ENCODE measurements at places on chromosomes 7 and 10. TPM values are rescaled to one million over a fixed set of nuclear protein-coding genes. Genes with fewer than 3 reads are reported as not detected.
A peak's percentile ranks its signal among the peaks of the same experiment; 100 is the strongest.

- DNase-seq, result no peak
- peaks cover 61% of the 10 kb centered on the region for H3K4me1 ChIP-seq
- no peak overlapping the region for H3K4me3 ChIP-seq
- no peaks in the 10 kb centered on the region for H3K27me3 ChIP-seq
These were observed 16.9 kb downstream of the TSPAN14 start for GRCh38 chr10:80471001-80471400.

DNA sequence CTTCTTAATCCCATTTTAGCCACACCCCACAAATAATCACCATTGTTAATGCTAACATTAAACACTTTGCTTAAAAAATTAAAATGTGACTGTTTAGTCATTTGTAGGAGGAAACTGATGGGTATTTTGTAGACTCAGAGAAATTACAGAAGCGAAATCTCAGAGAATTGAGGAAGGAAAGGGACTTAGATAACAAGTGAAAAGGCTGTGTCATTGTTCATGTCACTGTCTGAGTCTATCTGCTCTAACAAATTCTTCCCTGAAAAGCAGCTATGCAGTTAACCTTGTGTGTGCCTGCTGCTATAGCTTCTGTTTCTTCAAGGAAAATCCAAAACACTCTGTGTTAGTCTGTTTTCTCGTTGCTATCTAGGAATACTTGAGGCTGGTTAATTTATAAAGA is 40.9 kb upstream of the PLXDC2 start:
- no peak overlapping the region for H3K4me3 ChIP-seq
- no peak overlapping the region for H3K27ac ChIP-seq
- no peaks in the 10 kb centered on the region for H3K36me3 ChIP-seq
- H3K27me3 ChIP-seq, result no peaks in the 10 kb centered on the region
- H3K4me1 ChIP-seq, result no peaks in the 10 kb centered on the region
- no peak for DNase-seq

DNA sequence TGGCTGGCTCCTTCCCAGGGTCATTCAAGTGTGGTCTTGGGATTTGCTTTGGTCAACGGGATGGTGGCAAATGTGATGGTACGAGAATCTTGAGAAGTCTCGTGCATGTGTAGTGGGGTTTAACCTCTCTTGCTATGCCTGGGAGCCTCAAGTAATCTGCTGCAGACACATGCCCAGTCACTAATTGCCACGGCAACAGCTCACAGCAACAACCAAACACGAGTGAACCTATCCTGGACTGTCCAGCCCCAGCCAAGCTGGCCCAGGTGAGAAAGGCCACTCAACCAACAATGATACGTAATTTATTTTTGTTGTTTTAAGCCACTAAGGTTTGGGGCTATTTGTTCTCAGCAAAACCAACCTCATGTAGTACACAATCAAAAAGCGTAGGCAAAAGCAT is 38.1 kb upstream of the DDC start:
- H3K4me1 ChIP-seq, result no peaks in the 10 kb centered on the region
- no peak overlapping the region for H3K27ac ChIP-seq
- no peak overlapping the region for H3K4me3 ChIP-seq
- peaks cover 16% of the 10 kb centered on the region for H3K36me3 ChIP-seq
- no peaks in the 10 kb centered on the region for H3K27me3 ChIP-seq

GRCh38 chr7:120733143-120733542 is 124.8 kb downstream of the TSPAN12 start:
- no peak overlapping the region for H3K4me3 ChIP-seq
- no peak overlapping the region for H3K27ac ChIP-seq
- no peaks in the 10 kb centered on the region for H3K36me3 ChIP-seq
- DNase-seq, result no peak

GRCh38 chr7:401495-401894 is 111.5 kb downstream of the FOXL3 start:
- H3K4me1 ChIP-seq, result peaks cover 3% of the 10 kb centered on the region
- no peak for DNase-seq
- H3K27ac ChIP-seq, result no peak overlapping the region
- no peaks in the 10 kb centered on the region for H3K27me3 ChIP-seq

DNA sequence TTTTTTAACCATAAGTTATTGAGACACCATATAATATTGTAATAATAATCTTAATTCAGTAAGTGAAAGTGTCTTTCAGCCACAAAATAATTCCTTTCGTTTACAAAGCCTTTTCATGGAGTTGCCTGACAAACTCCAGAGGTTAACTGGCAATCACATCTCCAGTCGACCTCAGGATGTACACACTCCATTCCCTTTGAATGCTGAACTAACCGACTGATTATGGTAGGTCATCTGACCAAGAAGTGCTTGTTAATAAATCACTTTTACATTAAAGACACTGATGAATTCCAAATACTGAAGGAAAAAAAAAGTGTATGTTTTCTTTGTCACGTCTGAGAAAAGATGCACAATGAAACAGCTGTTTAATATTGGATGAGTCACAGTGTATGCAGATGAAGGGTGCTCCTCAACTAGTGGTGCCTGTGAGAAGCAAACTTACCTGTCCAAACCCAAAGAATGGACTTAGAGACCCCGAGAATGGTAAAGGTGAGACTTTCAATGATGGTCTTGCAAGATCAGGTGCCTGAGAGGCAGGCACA is 348.1 kb upstream of the VWC2 start:
- peaks cover 34% of the 10 kb centered on the region for H3K27me3 ChIP-seq
- H3K36me3 ChIP-seq, result no peaks in the 10 kb centered on the region
- no peak overlapping the region for H3K27ac ChIP-seq
- H3K4me3 ChIP-seq, result no peak overlapping the region
- no peaks in the 10 kb centered on the region for H3K4me1 ChIP-seq

GRCh38 chr10:71835671-71836595 is 15.1 kb downstream of the PSAP start:
- H3K27ac ChIP-seq, result peak overlapping the region; percentile 52
- no peak overlapping the region for H3K4me3 ChIP-seq
- DNase-seq, result no peak
- peaks cover 5% of the 10 kb centered on the region for H3K36me3 ChIP-seq
- no peaks in the 10 kb centered on the region for H3K27me3 ChIP-seq

The OR2A7 gene
- 6.5 TPM for total RNA-seq

The KCNIP2 gene
- 3.1 TPM for total RNA-seq

The NRG3 gene
- 1.1 TPM for total RNA-seq

The ANKRD22 gene
- 4.3 TPM for total RNA-seq

The LRIT1 gene
- not detected for total RNA-seq

The SMARCD3 gene
- total RNA-seq, result 70.9 TPM

Data from lung (tissue), 17 donors.